ENCODE measurements at places on chromosomes 16 and 17.
A peak's percentile ranks its signal among the peaks of the same experiment; 100 is the strongest.

- DNase-seq: no peak
Measured at GRCh38 chr16:54817432-54817831, 113.2 kb upstream of the IRX5 start.

- DNase-seq: no peak
Measured at GRCh38 chr16:1332618-1333148, 762 bp upstream of the BAIAP3 start.

GRCh38 chr17:9702914-9703780, 57.8 kb downstream of the USP43 start:
- DNase-seq: no peak

DNA sequence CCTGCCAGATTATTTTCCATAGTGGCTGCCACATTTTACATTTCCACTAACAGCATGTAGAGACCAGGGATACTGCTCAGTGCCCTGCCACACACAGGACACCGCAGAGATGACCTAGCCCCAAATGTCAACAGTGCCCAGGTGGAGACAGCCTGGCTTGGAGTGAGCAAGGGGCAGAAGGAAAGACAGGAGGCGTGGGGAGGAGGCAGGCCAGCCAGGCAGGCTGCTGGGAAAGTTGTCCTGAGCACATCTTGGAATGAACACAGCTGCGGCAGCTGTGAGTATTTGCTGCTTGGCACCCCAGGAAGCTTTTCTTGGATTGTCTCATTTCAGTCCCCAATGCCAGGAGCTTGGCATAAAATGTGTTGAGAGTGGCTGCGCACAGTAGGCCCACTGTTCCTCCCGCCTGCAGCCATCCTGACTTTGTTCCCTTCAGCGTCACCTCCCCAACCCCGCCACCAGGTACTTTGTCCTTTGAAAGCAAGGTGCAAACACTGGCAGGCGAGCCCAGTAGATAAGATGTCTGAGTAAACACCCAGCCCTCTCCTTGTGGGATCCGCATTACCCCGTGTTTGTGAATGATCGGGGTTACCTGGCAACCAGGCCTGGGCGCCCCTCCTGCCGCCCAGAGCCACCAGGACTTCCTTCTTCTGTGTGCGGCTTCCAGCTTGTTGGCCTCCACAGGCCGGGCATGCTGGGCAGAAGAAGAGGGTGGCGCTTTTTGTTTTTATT, 114.0 kb downstream of the CMIP start:
- no peak for DNase-seq

DNA sequence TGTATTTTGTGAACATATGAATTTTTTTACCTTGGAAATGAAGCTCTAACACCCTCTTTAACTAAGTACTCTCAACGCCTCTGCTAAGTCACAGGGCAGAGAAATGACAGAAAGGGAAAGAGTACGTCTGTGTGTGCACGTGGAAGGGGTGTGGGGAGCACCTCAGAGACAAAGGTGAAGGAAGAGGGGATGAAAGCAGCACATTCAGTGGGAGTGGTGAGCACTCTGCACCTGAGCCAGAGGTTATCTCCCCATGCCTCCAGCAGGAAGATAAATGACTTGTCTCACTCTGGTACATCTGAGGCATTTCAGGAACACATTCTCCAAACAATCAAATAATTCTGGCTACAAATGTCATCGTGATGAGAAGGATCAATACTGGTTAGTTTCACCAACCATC, 15.0 kb downstream of the GNA13 start:
- DNase-seq: no peak

- no peak for DNase-seq
Measured at GRCh38 chr17:49994085-49995054, 654 bp downstream of the DLX3 start.

GRCh38 chr17:40580140-40580539, 14.9 kb upstream of the CCR7 start:
- no peak for DNase-seq

DNA sequence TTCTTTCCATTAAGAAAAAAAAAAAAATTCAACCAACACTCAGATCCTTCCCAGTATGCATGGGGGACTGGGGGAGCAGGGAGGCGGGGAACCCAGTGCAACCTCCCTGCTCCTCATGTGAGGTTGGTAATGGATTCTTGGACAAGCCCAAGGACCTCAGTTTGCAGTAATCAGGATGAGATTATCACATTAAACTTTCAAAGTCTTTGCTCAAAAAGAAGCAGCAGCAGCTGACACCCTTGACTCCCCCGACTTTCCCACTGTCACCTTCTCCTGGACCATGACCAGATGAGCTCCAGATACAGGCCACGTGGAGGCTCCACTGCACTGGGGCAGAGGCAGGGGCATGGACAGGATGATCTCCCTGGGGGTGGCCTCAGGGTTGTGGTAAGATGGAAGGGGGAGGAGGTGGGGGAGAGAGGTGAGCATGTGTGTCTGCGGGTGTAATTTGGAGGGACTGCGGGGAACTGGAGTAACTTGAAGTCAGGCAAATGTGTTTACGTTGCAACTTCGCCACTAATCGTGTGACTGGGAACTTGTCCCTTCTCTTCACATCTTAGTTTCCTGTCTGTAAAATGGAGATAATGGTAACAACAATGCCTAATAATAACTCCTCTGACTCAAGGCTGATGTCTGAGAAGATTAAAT, 19.8 kb downstream of the ZNF385C start:
- DNase-seq: no peak

DNA sequence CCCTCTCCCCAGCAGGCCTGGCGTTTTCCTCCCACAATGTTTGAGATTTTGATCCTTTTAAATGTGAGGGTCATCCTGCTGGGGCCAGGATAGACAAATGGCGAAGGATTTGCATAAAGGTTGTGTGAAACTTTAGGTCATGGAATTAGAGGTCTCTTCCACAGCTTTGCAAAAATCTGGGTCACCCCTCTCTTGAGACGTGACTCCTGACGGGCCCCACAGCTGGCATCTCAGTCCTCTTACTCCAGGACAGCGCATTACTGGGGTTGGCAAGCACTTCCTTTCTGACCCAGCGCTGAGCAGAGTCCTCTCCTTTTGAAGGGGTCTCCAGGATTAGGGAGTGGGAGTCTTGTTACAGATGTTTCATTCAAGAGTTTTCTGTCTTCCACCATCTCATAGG, 7.4 kb downstream of the ZNF629 start:
- DNase-seq: no peak

DNA sequence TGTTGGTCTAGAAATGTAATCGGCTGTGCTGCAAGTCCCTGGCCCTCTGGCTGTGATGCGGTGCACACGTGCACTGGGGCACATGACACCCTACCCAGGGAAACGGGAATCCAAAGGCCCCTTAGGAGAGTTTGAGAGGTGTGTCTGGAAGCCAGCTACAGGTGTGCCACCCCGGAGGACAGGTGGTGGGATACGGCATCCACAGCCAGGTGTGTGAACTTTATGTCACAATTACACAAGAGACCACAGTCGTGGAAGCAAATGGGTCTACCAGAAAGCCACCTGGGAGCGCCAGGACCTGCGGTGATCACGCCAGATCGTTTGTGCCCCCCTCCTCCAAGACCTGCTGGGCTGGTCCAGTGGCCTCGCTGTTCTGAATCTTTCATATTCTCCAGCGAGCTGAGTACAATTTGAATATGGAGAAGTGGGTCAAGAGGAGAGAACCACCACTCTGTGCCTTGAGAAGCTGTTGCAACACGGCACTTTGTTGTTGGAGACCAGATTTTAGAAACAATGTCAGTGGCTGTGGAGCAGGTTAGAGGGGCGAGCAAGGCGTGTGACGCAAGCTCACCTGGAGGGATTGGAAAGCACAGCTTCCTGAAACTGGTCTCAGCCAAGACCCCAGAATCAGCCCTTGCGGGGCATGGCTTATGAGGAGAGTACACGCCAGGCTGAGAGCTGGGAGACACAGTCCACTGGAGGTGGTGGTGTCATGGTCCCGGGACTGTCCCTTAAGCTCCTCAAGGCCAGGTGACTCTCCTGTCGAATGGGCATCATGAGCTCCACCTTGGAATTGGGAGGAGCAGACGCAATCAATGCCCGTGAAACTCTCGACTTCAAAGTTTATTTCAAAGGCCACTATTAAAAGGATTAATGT, 37.4 kb downstream of the COX4I1 start:
- DNase-seq: no peak

DNA sequence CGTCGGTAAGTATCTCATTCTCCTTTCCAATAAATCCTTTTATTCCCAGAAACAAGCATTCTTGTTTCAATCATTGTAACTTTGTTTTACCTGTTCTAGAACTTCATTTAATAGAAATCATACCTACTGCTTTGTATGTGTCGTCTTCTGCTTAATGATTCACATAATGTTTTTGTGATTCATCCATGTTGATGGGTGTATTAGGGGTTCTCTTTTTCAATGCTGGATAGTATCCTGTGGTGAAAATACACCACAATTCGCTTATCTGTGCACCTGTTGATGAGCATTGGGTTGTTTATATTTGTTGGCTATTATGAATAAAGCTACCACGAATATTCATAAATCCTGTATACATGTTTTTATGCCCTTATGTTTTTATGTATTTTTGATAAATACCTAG, 703.2 kb downstream of the MAF start:
- no peak for DNase-seq

GRCh38 chr16:2785101-2785991, 2.0 kb downstream of the PRSS33 start:
- no peak for DNase-seq

GRCh38 chr17:47733047-47733673, at the start of gene TBX21:
Gene TBX21, plus strand, starts transcription at chr17:47733236. Its CDS starts 219 bp downstream, at chr17:47733455.
- peak; percentile 16 for DNase-seq

DNA sequence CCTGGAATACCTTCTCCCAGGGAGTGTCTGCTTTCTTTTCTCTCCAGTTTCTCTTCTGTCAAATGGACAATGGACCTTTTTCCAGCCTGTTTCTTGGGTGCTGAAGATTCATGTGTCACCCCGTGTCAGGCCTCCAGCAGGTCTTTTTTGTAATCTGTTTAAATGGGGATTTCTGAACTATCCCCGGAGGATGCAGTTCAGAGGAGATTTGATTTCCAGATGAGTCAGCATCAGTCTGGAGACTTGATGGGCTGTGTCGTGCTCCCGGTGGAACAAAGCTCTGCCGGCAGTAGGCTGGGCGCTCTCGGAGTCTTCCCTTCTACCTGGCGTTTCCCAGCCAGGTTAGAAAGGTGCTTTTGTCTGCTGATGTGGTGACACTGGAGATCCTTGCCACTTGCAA, 440.6 kb downstream of the HS3ST3B1 start:
- no peak for DNase-seq

DNA sequence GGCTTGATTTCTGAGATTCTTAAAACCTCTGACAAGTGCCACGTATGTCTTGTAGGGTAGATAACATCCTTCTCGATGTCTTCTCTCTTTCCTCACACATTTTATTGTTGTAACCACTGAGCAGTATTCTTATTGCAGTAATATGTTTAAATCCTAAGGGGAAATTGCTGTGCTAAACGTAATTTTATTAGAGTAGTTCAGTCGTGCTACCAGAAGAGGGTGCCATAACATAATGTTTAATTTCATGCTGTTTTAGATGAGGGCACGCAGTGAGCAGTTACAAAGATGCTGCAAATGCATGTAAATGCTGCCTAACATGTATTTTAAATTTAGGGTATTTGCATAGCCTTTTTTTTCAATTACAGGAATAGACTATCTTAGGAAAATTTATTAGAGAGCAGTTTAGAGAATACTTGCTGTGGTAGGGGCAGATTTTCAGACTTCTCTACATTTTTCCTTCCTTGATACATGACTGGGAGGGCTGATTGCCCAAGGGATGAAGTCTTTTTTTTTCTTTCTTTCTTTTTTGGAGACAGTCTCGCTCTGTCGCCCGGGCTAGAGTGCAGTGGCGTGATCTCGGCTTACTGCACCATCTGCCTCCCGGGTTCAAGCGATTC, 51.7 kb downstream of the GAN start:
- no peak for DNase-seq

DNA sequence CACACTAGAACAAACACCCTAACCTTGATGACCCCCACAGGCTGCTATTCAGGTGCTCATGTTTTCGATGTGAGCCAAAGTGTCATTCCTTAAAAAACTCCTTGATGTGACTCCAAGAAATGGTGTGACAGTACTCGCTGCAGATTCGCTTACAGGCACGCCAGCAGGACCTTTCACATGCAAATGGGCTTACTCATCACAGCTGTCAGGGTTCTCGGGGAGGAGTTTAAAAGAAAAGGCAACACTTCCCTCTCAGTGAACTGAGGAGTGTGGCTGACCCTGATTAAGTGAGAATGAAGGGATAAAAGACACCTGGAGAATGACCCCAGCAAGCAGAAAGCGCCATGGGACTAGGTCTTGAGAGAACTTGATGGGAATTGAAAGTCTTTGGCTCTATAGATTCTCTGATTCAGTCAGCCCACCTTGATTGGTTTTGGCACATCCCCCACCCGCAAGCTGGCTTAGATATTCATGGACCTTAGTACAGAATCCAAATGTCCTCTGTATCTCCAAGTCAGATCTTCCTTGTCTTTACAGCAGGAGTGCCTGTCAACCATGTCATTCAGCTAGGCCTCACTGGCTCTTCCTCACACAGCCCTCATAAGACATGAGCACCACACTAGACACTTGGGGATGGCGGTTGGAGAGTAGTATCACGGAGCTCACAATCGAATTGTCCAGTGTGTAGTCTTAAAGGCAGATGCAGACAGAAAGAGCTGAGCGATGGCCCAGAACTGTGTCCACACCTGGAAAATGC, 82.6 kb downstream of the HIC1 start:
- DNase-seq: peak; percentile 6

GRCh38 chr17:77458202-77459017, 317.6 kb downstream of the SEC14L1 start:
- DNase-seq: no peak

GRCh38 chr16:11114366-11115164, 141.4 kb downstream of the SOCS1 start:
- no peak for DNase-seq

DNA sequence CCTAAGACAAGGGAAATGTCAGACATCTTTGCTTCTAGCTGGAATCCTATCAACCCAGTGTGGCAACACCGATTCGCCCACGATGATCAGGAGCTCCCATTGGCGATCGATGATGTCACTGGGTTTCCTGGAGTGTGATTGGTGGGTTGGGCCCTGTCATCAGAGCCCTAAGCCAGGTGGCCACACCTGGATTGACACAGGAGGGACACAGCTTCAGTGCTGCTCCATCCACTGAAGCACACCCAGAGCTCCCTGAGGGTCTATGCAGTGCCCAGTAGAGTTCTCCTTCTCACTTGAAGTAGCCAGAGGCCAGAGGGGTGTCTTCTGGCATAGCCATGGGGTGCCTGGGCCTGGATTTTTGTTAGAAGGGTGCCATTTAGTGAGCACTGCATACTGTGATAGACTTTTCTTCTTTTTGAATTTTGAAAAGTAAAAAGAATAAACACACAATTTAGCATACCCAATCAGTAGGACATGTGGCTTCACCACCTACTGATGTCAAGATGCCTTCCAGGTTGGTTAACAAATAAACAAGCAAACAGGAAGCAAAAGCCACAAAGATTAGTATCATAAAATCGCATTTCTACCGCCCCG, 77.6 kb downstream of the CMIP start:
- no peak for DNase-seq

- DNase-seq: no peak
Measured at GRCh38 chr17:7038025-7038862, 2.4 kb downstream of the SLC16A13 start.

DNA sequence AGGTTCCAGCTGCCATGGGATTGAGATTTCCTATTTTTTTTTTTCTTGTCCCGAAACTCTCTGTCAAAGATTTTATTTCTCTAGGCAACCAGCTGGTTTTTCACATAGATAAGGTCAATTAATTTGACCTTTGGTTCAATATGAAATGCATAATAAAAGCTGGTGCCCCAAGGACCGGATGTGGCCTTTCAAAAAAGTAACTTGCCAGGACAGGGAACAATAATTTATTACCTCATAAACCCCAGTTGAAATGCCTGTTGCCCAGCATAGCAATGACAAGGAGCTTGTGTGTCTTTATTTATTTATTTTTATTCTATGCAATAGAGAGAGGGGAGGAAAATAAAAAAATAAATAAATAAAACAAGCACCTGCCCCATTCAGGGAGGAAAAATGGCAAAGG, 472.7 kb downstream of the KCNJ2 start:
- no peak for DNase-seq

Data from hypothalamus (tissue), 51 donors.